ENCODE measurements at places on chromosomes 6 and 20. TPM values are rescaled to one million over a fixed set of nuclear protein-coding genes. Genes with fewer than 3 reads are reported as not detected.

PPP1R16B gene
- 114 TPM for total RNA-seq

- no peaks in the 10 kb centered on the region for H3K36me3 ChIP-seq
- H3K27ac ChIP-seq, result no peak overlapping the region
- no peak for DNase-seq
- H3K4me1 ChIP-seq, result no peaks in the 10 kb centered on the region
- no peak overlapping the region for H3K4me3 ChIP-seq
These were observed 104.1 kb upstream of the BTN3A2 start for GRCh38 chr6:26260725-26261490.

GRCh38 chr6:27867945-27868300 lies 44.3 kb downstream of the OR2B2 start:
- H3K4me1 ChIP-seq, result peaks cover 54% of the 10 kb centered on the region
- peak overlapping the region; percentile 96 for H3K4me3 ChIP-seq
- DNase-seq, result no peak
- H3K36me3 ChIP-seq, result peaks cover 34% of the 10 kb centered on the region
- H3K27me3 ChIP-seq, result peaks cover 20% of the 10 kb centered on the region
- H3K27ac ChIP-seq, result peak overlapping the region; percentile 100

DNA sequence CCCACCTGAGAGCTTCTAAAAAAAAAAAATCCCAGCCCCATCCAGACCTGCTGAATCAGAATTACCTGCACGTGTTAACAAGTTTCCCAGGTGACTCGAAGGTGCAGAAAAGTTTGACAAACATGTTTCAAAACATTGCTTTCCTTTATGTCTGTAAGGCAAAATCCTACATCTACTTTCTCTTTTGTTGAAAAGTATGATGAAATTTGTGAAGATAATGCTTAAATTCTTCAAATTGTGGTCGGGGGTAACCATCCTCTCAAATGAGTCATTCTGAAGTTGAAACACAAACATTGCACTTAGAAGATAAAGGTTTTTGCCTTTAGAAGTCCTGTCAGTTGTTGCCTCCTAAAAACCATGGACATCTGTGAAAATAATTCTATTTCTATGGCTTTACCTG lies 429.7 kb downstream of the EPHA7 start:
- DNase-seq, result no peak
- H3K27ac ChIP-seq, result no peak overlapping the region
- no peaks in the 10 kb centered on the region for H3K36me3 ChIP-seq
- no peaks in the 10 kb centered on the region for H3K4me1 ChIP-seq
- no peak overlapping the region for H3K4me3 ChIP-seq

- H3K27ac ChIP-seq, result peak overlapping the region; percentile 6
- H3K4me3 ChIP-seq, result peak overlapping the region; percentile 2
- DNase-seq, result no peak
- H3K27me3 ChIP-seq, result no peaks in the 10 kb centered on the region
- H3K36me3 ChIP-seq, result no peaks in the 10 kb centered on the region
These were observed 67.9 kb downstream of the SGK1 start for GRCh38 chr6:134249759-134250602.

- DNase-seq, result no peak
- H3K27me3 ChIP-seq, result no peaks in the 10 kb centered on the region
- H3K36me3 ChIP-seq, result peaks cover 33% of the 10 kb centered on the region
- H3K27ac ChIP-seq, result no peak overlapping the region
- H3K4me3 ChIP-seq, result no peak overlapping the region
These were observed 33.8 kb downstream of the KPNA5 start for GRCh38 chr6:116714761-116715160.

- H3K27me3 ChIP-seq, result peaks cover 1% of the 10 kb centered on the region
- H3K4me1 ChIP-seq, result peaks cover 16% of the 10 kb centered on the region
- no peak for DNase-seq
- H3K27ac ChIP-seq, result no peak overlapping the region
- peaks cover 1% of the 10 kb centered on the region for H3K36me3 ChIP-seq
- no peak overlapping the region for H3K4me3 ChIP-seq
These were observed 12.0 kb downstream of the LRP11 start for GRCh38 chr6:149852180-149852579.

All from activated CD4-positive, alpha-beta memory T cell treated with anti-CD3 and anti-CD28 coated beads for 36 hours (primary cell).